Activated naive CD8-positive, alpha-beta T cell treated with anti-CD3 and anti-CD28 coated beads, Interleukin-2, amount 50 U/mL, for 16 hours (primary cell): ENCODE measurements at places on chromosomes 4 and X.

- DNase-seq, result no peak
These were observed 505.5 kb downstream of the ANKRD50 start for GRCh38 chr4:124206779-124207605.

DNA sequence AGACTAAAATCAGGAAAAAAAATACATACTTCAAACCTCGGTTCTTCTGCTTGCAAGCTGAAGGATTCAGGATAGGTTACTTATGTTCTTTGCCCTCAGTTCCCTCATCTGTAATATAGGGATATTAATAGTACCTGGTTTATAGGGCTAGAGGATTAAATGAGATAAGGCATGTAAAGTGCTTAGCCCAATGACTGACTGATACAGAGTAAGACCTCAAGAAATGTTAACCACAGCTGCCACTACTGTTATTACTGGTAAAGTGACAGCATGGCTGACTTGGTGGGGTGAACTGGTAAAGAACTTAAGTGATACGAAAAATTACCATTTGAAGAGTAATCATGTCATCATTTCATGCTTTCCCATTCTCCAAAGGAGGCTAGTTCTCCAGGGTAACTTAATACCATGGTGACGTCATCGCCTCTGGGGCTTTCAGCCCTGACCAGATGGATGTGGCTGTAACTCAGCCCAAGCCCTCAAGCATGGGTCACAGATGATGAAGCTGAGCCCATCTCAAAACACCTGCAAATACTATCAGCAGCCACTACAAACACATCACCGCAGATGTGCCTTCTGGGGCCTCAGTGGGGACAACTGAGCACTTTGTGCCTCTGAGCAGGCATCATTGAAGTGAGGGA, 44.5 kb upstream of the SCML1 start:
- no peak for DNase-seq

DNA sequence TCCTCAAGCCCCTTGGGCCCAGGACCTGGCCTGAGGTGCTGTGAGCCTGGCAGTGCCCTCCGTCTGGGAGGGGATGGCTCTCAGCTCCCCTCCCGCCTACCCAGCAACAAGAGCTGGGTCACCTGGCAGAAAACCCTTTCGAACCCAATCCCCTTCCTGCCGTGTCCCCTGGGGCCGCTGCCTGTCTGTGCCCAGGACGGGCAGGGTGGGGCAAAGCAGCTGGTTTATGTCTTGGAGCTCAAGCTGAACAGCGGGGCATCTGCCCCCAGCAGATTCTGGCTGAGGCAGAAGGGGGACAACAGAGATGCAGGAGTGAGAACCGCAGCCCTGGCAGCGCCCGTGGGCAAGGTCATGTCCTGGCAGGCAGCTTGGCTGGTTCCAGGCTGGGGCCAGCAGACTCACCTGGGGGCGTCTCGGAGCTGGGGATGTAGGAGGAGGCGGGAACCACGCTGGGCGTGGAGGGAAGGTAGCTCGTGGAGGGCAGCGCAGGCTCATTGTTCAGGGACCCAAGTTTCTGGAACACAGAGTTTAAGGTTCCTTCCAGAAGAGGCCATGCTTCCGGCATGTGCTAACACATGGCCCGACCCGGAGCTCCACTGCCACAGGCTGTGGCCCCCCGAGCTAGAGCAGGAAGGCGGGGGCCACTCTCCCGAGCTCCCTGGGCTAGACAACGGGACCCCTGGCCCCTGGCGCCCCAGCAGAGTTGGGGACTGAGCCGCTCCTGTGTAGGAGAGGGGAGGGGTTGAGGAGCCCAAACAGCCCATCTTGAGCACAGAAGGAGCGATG, 24.2 kb downstream of the NELFA start:
- no peak for DNase-seq

- no peak for DNase-seq
These were observed 62.5 kb downstream of the SEL1L3 start for GRCh38 chr4:25800245-25800644.

- no peak for DNase-seq
These were observed 113.6 kb downstream of the NFKB1 start for GRCh38 chr4:102614801-102615200.

GRCh38 chr4:182221987-182222386, 21.2 kb upstream of the TENM3 start:
- DNase-seq, result no peak

DNA sequence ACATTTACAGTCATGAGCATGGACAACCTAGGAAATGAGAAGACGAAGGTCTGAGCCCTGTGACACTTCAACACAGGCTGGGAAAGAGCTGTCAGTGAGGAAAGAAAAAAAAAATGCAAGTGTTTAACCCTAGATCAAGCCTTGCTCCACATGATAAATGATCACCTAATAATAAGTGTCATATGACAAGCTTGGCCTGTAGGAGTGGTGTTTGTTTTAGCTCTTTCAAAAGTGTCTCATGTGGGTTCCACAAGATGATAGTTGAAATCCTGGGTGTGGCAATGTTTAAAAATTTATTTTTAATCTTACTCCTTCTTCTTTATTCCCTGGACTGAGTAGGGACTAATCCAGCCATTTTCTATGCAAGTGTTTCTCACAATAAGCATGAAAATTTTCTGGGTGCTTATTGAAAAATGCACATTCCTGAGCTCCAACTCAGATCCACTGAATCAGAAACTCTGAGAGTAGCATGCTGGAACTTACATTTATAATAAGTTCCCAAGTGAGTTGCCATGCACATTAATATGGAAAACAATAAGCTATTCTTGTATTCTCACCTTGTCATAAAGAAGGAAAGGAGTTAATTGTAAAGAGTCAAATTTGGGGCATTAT, 138.3 kb downstream of the AREG start:
- DNase-seq, result no peak
